ENCODE measurements at places on chromosomes 7 and 10.

DNA sequence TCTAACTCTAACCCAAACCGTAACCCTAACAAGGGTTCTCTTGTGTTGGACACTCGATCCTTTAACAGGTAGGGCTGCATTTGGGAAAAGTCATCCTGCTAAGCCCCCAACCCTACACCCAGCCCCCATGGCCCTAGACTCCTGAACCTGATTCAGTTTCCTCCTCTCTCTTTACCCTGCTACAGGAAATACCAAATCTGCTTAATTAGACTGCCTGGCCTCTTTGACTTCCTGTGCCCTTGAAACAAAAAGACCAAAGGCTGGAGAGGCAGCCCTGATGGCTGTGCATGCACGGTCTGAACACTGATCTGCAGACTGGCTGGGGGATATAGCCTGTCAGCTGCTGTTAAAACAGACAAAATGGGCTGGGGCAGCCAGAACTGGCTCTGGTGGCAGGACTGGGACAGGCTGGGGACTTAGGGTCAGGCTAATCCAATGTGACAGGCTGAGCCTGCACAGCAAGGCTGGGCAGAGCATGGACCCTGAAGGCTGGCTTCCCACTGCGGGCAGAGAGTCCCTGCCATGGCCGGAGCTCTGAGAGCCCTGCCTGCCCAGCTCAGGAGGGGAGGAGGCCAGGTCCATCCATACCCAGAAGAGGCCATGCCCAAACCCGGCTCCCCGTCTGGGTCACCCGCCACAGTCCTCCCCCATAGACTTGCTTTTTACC, 51.0 kb upstream of the MSMB start:
- no peak for ATAC-seq

DNA sequence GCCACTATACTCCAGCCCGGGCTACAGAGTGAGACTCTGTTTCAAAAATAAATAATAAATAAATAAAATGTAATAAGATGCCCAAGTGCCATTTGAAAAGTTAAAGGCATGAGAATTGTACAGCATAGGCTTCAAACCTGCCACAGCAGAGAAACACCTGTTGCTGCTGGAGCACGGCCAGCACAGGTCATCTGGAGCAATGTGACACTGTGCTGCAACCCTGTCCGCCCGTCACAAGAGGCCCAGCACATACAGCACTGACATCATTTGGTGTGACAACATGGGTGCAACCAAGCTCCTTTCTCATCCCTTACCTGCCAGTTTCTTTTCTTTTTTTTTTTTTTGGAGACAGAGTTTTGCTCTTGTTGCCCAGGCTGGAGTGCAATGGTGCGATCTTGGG, 1.3 kb downstream of the RFC2 start:
- no peak for ATAC-seq

- ATAC-seq, result no peak
These were observed 9.7 kb downstream of the SP8 start for GRCh38 chr7:20776942-20777341.

DNA sequence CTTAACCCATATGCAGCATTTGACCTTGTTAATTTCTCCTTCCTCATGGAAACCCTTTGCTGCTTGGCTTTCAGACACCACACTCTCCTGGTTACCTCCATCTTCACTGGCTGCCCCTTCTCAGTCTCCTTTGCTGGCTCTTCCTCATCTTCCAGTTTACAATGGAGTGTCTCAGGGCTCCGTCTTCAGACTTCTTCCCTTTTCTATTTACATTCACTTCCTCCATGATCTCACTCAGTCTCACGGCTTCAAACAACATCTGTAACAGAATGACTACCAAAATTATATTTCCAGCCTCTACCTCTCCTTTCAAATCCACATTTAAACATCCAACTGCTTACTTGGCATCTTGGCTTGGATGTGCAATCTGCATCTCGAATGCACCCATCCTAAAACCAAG, 140.4 kb downstream of the DKK1 start:
- ATAC-seq, result no peak

- no peak for ATAC-seq
These were observed 135.1 kb downstream of the NRBF2 start for GRCh38 chr10:63268149-63268797.

GRCh38 chr7:157757211-157757610, 420.4 kb downstream of the DNAJB6 start:
- ATAC-seq, result no peak

GRCh38 chr10:125375210-125375609, 214.8 kb upstream of the CTBP2 start:
- no peak for ATAC-seq

- ATAC-seq, result no peak
These were observed 80.8 kb upstream of the PCBD1 start for GRCh38 chr10:70969188-70969587.

Data from gastroesophageal sphincter (tissue), 4 donors.